Muscle of arm (tissue), 14 donors: ENCODE measurements at places on chromosomes 11 and 22.

GRCh38 chr11:106524436-106524835, 447.0 kb downstream of the AASDHPPT start:
- DNase-seq: no peak

GRCh38 chr11:42913731-42914130, 398.1 kb upstream of the API5 start:
- no peak for DNase-seq

- DNase-seq: no peak
Measured at GRCh38 chr11:67648140-67648795, 2.3 kb downstream of the ACY3 start.

DNA sequence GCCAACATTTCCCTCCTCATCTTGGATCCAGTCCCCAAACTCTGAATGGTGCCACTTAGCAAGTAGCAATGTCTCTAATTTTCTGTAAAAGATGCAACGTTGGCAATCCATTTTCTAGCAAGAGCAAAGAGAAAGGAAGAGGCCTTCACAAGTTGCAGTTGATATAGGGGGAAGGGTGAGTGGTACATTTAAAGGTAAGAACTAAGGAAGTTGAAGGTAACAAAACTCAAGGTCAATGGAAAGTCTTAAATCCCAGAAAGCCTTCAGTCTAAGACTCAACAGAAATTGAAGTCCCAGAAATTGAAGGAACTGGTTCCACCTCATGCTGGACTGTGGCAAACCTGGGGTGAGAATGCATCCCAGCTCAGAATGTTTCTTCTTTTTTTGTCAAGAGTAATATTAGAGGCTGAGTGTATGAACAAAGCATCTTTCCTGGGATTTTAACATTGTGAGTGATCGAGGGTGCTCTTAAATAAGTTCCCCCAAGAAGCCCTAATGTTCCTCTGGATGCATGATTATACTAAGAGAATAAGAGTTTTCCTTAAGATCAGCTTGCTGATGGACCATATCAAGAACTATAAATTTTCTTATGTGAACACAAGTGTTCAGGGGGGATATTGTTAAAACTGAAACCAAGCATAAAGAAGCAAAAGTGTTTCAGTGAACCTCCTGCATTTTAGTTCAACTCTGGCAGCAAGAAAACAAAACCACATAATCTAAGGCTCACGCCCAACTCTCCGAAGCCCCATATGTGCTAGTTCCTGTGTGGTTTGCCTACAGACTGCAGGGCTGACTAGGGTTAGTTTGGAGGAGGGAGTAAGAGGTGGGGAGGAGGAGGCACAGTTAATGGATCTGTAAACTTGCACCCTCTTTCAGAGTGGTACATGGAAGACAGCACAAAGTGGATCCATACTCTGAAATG, at the start of gene GRAP2:
Gene GRAP2 (plus strand): TSS at position 779 of the 922 bp plus-strand sequence. CDS start 46,023 bp downstream, outside the sequence.
- no peak for DNase-seq

- DNase-seq: peak; percentile 24
Measured at GRCh38 chr11:14454861-14455632, 44.6 kb downstream of the COPB1 start.

- DNase-seq: peak; percentile 88
Measured at GRCh38 chr11:87398931-87399330, 361.2 kb downstream of the TMEM135 start.

DNA sequence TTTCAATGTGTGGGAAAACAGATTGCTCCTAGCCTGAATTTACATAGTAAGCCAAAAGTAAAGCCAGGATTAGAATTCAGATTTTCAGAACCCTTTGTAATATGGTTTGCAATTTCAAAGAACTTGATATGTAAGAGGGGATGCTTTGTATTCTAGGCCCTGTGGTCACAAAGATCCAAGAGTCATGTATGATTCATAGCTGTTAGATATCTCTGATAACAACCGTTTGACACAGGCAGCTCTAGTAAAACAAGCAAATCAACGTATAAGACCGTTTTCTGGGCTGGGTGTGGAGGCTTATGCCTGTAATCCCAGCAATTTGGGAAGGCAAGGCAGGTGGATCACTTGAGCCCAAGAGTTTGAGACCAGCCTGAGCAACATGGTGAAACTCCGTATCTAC, 79.6 kb downstream of the EMSY start:
- DNase-seq: no peak

DNA sequence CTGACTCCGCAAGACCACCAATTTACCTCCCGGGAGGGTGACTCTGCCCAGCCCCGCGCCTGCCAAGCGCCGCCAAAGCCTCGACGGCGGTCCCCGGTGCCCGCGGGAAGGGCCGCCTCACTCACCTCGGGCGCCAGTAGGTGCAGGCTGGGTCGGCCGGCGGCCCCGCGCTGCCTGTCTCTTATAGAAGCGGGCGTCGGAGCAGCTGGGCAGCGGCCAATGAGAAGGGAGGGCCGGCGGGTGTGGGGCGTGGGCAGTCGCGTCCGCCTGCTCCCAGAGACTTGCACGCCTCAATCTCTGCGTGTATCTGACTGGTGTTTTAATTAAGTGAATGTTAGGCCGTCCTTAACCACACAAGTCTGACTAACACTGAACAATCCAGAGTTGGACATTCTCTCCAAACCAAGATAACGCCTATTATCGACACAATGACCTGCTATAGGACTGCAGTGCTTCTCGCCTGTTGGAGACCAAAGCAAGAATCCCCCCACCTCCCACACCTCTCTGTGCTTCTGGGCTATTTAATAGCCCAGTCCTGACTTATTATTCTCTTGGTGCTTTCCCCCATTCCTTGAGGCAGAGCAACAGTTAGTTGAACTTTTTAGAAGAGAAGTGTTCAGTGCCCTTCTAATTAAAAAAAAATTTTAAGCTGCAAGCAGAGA, at the start of gene TPH1:
Gene TPH1 (minus strand): TSS at position 154 of the 662 bp plus-strand sequence. CDS start 5,507 bp downstream, outside the sequence.
- DNase-seq: no peak

- DNase-seq: no peak
Measured at GRCh38 chr11:4085575-4085974, 9.0 kb upstream of the RRM1 start.

GRCh38 chr22:37240941-37241320, 3.1 kb downstream of the RAC2 start:
- no peak for DNase-seq
